ENCODE measurements at places on chromosomes 1 and 21.

GRCh38 chr21:37452227-37452626, 85.7 kb downstream of the DYRK1A start:
- no peak for DNase-seq

GRCh38 chr1:3824650-3825049, 28.4 kb upstream of the LRRC47 start:
- no peak for DNase-seq

GRCh38 chr1:85656256-85656655, 52.0 kb downstream of the ZNHIT6 start:
- no peak for DNase-seq

DNA sequence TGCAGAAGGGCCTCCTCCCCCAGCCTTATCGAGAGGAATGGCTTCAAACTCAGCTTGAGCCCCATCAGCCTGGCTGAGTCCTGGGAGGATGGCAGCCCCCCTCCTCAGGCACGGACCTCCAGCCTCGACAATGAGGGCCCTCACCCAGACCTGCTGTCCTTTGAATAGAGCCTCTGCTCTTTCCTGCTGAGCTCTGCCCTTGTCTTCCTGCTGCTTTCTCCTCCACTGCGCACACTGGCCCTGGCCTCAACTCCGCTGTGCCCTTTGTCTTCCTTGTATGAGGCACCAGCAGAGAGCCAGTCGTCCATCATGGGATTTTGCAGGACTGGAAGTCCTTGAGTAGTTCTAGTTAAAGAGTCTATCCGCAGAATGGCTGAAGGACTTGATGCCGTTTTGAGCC, 2.0 kb downstream of the C1orf226 start:
- no peak for DNase-seq

Data from BE2C (cell line).